Mammary epithelial cell (primary cell): ENCODE measurements at places on chromosomes 11 and 22.
A peak's percentile ranks its signal among the peaks of the same experiment; 100 is the strongest.

GRCh38 chr22:23803001-23803819 lies 16.4 kb downstream of the SMARCB1 start:
- DNase-seq, result no peak

- no peak for DNase-seq
Observed at GRCh38 chr11:134800826-134801225, 388.8 kb upstream of the B3GAT1 start.

GRCh38 chr11:13415201-13415600 lies 47.8 kb downstream of the BTBD10 start:
- DNase-seq, result peak; percentile 12

DNA sequence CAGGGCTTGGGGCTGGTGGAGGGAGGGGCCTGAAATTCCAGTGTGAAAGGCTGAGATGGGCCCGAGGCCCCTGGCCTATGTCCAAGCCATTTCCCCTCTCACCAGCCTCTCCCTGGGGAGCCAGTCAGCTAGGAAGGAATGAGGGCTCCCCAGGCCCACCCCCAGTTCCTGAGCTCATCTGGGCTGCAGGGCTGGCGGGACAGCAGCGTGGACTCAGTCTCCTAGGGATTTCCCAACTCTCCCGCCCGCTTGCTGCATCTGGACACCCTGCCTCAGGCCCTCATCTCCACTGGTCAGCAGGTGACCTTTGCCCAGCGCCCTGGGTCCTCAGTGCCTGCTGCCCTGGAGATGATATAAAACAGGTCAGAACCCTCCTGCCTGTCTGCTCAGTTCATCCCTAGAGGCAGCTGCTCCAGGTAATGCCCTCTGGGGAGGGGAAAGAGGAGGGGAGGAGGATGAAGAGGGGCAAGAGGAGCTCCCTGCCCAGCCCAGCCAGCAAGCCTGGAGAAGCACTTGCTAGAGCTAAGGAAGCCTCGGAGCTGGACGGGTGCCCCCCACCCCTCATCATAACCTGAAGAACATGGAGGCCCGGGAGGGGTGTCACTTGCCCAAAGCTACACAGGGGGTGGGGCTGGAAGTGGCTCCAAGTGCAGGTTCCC lies at the start of gene APOC3:
TSS of gene APOC3 (plus strand) at position 383 of the 659 bp plus-strand sequence. CDS start 676 bp downstream, outside the sequence.
- DNase-seq, result no peak

DNA sequence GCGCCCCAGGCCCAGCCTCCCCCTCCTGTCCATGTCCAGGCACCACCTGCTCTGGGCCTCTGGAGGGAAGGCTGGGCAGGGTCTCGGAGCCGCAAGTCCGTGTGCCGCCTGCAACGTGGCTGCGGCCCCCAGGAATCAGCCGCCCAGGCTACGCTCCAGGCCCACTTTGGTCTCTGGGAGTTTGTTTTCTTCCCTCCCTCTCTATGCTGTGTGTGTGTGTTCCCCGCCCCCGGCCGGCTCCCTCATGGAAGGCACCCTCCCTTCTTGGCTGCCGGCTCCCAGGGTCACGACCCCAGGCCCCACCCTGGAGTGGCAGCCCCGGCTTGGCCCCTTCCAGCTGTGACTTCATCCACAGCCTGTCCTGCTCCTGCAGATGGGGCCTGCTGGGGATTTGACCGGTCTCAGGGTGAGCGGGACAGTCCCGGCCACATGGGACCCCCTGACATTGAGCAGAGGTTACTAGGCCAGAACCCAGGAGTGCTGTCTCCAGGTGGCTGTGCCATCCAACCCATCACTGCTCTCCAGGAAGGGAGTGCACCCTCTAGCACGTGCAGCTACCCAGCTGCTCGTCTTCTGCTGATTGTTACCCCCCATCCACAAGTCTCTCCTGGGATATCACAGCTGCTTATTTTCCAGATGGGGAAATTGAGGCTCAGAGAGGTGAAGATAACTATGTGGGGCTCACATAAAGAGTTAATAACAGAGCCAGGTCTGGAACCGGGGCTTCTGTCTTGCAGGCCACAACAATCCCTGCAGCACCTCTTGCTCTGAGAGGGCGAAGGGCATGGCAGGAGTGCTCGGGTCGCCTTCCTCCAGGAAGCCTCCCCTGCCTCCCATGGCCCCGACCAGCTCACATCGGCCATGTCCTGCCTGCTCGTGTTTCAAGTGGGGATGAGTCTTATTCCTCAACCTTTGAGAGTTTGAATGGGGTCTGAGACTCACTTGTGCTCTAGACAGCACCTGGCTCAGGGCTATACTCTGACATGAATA lies 2.8 kb upstream of the LIF start:
- peak; percentile 22 for DNase-seq

DNA sequence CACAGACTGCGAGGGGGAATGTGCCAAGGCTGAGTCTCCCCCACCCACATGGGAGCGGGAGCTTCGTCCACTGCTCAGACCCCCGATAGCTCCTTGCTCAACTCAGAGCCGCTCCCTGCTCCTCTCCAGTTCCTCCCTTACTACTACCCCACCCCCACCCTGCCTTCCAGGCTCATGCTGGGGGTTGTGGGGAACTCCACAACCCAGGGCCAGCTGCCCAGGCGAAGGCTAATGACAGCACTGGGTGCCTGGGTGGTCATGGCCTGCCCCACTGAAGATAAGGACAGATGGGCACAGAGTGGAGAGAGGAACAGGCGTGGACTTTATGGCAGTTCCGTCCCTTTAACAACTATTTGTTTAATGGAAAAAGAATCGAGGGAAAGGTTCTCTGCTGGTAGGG lies 73.7 kb downstream of the PDE2A start:
- DNase-seq, result no peak

- DNase-seq, result peak; percentile 54
Observed at GRCh38 chr22:45096256-45096907, 67.3 kb upstream of the NUP50 start.

DNA sequence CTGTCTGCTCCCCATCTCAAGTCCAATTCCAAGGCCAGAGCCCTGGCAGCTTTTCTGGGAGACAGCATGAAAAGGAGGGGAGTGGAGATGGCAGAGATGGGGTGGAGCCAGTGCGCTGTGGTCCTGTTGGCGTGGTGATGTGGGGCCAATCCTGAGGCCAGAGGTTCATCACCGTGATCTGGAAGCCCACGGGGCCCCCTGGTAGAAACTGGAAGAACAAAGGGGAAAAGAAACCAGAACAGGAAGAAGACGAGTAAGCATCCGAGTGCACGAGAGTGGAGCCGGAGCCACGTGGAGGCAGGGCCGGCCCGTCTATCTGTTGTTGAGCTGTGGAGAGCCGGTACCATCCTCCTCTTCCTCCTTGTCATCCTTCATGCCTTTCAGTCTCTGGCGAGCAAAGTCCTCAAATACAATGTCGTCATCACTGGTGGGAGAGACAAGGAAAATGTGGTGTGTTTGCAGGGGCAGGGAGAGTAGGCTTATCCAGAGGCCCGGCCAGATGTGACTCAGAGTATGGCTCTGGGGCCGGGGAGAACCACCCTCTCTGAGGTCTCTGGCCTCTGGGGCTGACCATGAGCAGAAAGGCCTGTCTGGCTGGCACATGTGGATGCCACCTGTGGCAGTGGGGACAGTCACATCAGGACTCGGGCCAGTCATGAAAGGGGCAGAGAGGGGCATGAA lies 25.4 kb downstream of the TPBGL start:
- no peak for DNase-seq
